ENCODE measurements at places on chromosomes 5 and 9.
A peak's percentile ranks its signal among the peaks of the same experiment; 100 is the strongest.

GRCh38 chr9:92328225-92328624, 2.5 kb downstream of the CENPP start:
- DNase-seq = peak; percentile 26

- DNase-seq = peak; percentile 45
Measured at GRCh38 chr5:32076699-32077695, 97.1 kb downstream of the GOLPH3 start.

DNA sequence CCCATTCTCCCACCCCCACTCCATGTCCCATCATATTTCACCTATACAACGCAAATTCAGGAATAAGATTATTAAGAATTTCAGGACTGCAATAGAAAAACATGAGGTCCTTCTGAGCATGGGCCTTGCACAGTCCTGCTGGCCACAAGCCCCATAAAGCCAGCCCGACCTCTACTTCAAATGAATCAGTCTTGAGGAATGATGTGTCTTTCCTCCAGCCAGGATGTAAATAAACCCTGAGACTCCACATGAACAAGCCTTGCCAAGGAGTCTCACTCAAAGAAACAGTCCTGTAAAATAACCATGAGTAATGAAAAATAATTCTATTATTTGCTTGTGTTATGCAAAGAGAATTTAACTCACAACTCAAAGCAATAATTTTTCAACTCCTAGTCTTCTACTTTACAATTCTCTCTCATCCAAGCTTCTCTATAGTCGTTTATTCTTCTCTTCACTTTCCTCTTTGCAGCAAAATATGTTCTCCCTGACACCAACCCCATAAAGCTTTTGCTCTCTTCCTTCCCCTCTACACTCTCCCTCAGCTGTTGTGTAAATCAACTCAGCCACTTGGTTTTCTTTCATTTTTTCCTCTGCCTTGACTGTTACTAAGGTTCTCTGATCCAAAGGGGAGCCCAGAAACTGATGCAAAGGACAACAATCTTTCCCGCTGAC, 140.1 kb upstream of the MOCS2 start:
- DNase-seq = no peak

DNA sequence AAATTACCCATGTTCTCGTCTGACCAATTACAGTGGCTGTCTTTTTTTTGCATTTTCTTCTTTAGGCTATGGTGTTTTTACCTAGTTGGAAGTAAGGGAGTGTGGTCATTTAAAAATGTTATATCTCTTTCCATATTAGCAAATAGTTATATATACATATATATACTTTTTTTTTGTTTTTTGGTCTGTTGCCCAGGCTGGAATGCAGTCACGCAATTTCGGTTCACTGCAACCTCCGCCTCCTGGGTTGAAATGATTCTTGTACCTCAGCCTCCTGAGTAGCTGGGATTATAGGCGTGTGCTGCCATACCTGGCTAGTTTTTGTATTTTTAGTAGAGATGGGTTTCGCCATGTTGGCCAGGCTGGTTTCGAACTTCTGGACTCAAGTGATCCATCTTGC, 12.3 kb downstream of the MARCHF6 start:
- no peak for DNase-seq

- DNase-seq = no peak
Measured at GRCh38 chr5:81302596-81302995, 1.2 kb downstream of the ZCCHC9 start.

DNA sequence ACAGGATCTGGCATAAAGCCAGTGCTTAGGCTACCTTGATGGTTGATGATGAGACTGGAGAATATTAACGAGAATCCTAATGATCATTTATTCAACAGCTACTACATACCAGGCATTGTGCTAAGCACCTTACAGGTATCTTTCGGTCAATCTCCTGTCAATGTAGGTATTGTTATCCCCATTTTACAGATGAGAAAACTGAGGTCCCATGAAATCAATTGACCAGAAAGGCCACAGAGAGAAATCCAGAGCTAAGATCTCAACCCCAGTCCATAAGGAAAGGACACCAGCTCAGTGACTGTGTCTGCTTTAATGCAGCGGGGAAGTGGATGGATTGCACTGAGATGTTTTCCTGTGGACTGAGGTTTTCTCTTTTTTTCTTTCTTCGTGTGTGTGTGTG, 63.3 kb downstream of the ARHGEF37 start:
- no peak for DNase-seq

GRCh38 chr5:99945478-99946442, 589.4 kb upstream of the FAM174A start:
- no peak for DNase-seq

DNA sequence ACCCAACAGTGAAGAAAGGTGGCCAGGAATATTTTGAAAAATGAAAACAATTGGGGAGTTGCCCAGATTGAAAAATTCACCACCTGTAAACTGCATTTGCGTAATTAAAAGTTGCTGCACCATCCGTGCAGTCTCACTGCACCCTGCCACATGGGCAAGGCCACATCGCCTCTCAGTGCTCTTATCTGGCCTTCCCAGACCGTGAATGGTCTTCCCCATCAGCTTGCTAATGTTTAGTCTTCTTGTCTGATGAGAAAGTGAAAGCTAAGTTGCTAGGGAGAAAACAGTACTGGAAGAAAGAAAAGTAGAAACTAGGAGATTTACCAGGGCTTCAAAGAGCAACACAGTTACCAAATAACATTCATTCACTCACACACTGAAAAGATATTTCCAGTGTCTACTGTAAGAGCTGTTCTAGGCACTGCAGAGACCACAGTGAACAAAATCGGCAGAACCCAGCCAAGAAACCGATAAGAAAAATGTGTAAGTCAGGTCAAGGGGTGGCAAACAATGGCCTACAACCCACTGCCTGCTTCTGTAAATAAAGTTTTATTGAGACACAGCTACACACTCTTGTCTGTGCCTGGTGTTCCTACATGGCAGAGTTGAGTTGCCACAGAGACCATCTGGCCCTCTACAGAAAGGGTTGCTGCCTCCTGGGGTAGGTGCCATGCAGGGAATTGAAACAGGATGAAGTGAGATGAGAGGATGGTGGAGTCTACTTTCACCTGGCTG, 51.2 kb upstream of the CTSL start:
- no peak for DNase-seq

- DNase-seq = no peak
Measured at GRCh38 chr9:129826344-129826743, 2.4 kb upstream of the TOR1A start.

DNA sequence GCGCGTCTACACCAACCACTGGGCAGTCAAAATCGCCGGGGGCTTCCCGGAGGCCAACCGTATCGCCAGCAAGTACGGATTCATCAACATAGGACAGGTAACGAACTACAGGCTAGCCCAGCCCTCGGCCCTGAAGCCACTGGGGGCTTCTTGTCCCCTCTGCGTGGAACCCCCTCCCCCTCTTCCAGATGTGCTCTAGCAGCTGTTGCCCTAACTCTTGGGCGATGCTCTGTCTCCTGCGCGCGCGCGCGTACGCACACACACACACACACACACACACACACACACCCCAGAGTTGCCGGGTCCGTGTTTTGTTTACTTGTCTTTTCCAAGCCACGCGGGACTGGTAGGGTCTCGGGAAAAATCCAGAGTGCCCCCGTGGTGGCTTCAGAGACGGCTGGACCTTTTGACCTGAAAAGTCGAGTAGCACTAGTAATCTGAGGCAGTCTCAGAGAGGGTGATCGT, 836 bp downstream of the PCSK5 start:
- DNase-seq = no peak

- peak; percentile 54 for DNase-seq
Measured at GRCh38 chr5:41856644-41857491, 13.4 kb downstream of the OXCT1 start.

Measured in GM10248 (cell line).